ENCODE measurements at places on chromosomes 12 and 14. TPM values are rescaled to one million over a fixed set of nuclear protein-coding genes. Genes with fewer than 3 reads are reported as not detected.

GRCh38 chr12:19026614-19027488 is 102.7 kb upstream of the PLEKHA5 start:
- DNase-seq: no peak

GRCh38 chr14:98580131-98580678 is 691.8 kb downstream of the BCL11B start:
- DNase-seq: no peak

DNA sequence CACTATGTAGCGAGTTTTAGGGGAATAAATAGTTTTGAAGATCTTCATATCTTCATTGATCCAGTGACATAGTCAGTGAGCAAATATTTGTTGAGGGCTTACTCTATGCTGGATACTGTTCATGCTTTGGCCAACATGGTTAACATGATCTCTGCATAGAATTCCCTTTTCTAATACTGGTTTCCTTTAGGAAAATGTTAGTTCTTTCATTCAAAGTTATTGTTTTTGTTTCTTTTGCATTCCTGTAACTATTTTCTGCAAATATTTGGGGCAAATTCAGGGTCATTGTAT is 226.5 kb downstream of the C12orf50 start:
- DNase-seq: no peak

- DNase-seq: no peak
Observed at GRCh38 chr14:91299121-91300115, 54.9 kb upstream of the GPR68 start.

GRCh38 chr14:64844969-64845536 is 34.7 kb downstream of the SPTB start:
- DNase-seq: no peak

DNA sequence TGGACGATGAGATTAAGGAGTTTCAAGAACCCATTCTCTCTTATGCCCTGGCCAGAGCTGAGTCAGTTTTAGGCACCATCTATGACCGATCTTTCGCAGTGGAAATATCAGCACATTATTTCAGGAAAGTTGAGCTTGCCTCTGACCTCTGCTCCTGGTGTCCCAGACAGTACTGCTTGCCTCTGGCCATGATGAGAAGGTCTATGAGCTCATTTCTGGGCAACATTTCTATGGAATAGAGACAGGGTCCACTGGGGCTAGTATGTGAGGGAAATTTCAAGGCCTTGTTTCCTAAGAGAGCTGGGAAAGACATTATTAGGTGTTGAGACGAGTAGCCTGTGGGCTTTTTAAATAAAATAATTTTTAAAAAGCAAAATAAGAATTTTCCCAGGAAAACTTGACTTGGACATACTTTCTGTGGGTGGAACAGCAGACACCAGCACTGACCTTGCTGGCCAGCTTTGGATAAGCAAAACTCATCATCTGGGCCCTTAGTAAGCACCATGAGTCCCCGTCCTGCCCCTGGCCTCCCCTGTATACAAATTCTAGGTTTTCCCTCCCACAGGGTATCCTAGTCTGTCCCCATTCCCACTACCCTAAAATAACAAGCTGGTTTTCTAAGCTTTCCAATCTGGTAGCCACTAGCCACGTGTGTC is 43.4 kb downstream of the DIO2 start:
- no peak for DNase-seq

Gene NID2
- 0.95 TPM for polyA plus RNA-seq

GRCh38 chr12:72369423-72369959 is 97.3 kb downstream of the TRHDE start:
- DNase-seq: no peak

DNA sequence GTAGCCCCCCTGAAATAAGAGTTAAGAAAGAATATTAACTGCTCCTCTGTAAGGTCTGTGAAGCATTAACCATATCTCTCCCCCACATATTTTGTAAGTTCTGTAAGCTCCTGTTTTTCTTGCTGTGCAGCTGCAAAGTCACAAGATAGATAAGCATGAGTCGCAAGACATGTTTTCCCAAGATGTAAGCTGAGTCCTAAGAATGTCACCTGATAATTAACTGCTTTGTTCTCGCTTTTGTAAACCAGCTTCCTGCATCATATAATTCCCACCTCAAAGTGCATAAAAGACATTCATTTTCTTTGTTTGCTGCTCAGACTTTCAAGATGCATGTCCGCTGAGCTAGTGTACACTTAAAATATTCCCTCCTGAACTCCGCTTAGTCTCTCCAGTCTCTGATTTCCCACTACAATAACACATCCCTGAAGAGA is 27.0 kb upstream of the PHC1 start:
- no peak for DNase-seq

DNA sequence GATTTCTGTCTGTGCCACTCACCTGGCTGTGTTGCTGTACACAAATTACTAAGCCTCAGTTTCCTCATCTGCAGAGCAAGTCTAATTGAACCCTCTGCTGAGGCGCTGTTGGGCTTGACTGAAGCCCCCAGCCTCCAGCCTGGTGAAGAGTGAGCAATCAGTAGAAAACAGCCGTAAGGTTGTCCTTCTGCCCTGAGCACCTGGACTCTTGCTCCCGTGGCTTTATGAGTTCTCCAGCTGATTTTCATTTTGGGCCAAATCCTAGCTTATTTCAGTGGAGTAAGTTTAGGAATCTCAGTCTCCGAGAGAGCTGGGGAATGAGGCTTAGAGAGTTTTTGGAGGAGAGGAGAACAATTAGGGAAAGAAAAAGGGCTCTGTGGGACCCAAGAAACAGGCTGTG is 133.9 kb upstream of the EVL start:
- DNase-seq: no peak

GRCh38 chr12:25723921-25724491 is 170.9 kb upstream of the LMNTD1 start:
- DNase-seq: no peak

DNA sequence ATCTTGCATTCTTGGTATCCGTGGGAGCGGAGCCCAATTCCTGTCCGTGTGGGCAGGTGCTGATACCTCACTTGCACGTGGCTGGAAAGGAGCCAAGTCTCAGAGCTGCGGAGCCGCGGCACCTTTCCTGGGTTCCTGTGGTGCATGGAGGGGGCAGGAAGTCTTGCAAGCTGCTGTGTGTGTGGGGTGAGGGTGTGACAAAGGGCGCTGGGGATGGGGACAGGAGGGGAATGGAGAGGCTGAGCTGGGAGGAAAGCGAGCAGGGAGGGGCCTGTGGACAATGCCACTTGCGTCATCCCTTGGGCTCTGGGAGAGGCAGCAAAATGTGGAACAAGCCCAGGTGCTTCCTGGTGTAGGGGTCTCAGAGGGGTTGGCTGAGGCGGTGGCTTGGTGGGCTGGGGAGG is 86.7 kb downstream of the CALM1 start:
- DNase-seq: no peak

DNA sequence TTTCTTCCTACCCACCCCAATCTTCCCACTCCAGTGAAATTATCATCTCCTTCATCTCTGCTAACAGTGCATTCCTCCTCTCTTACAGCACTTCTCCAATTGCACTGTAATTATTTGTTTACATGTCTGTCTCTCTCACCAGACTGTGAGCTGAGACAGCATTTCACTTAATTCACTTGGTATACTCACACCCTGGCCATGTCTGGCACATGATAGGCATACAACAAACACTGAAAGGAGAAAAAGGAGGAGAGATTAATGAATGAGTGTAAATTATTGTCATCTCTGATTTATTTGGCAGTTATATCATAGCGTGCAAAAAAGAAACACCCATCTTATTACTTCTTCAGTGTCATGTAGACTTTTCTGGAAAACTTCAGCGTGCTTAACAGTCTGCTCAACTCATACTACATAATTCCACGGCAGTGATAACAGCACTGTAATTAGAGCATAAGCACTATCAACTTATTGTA is 452.3 kb downstream of the ADAMTS20 start:
- DNase-seq: no peak

Gene PRORP
- polyA plus RNA-seq: 32.7 TPM

DNA sequence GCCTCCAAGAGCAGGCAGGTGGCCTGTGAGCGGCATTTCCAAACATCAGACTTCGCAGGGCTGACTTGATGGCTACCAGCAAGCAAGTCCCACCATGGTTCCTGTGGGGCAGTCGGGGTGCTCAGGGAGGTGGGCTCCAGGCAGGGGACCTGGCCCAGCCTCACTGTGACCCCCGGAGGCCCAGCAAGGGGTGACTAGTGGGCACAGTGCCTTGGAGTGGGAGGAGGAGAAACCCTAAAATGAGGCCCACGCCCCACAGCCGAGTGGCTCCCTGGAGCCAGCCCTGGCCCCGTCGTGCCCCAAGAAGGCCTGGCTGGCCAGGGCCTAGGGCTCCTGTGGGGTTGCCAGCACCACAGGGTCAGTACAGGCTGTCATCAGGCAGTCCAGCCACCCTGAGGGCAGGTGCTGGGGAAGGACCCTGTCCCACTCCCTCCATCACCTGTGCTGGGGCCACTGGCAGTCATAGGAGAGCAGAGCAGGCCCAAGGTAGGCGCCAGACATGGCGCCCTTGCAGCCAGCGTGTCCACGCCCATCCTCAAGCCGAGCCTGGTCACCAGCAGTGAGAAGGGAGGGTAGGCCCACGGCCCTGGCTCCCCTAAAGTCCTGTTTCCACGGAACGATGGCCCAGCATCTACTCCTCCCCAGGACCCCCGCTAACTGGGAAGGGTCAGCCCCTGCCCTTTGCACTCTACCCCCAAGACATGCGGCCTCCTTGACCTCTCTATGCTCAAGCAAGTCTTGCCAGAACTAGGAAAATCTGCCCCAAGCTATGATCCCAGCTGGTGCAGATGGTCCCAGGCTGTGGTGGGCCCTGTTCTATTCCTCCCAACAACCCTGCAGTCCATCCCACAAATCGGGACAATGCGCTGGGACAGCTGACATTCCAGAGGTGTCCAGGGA is 144.2 kb upstream of the C14orf180 start:
- DNase-seq: no peak
